ENCODE measurements at places on chromosomes 5 and 9.

GRCh38 chr5:115772731-115773475 is 43.6 kb downstream of the CDO1 start:
- no peak overlapping the region for H3K4me3 ChIP-seq
- H3K27ac ChIP-seq: no peak overlapping the region
- DNase-seq: no peak

DNA sequence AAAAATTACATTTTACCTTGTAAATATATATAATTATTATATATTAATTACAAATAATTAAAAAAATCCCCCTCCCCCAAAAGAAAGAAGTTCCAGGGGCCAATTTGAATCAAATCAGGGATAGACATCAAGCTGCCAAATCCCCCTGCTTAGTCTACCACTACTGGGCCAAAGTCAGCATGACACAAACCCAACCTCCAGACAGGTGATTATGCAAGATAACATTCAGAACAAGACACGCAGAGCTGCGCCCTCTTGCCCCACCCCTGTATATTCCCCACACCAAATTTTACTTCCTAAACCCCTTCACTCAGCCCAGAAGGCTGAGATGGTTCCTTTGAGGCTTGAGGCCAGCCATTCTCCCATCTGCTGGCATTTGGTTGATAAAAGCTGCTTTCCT is 2059.1 kb upstream of the CDH6 start:
- H3K27ac ChIP-seq: no peak overlapping the region
- no peak for DNase-seq
- no peaks in the 10 kb centered on the region for H3K36me3 ChIP-seq
- H3K4me3 ChIP-seq: no peak overlapping the region

DNA sequence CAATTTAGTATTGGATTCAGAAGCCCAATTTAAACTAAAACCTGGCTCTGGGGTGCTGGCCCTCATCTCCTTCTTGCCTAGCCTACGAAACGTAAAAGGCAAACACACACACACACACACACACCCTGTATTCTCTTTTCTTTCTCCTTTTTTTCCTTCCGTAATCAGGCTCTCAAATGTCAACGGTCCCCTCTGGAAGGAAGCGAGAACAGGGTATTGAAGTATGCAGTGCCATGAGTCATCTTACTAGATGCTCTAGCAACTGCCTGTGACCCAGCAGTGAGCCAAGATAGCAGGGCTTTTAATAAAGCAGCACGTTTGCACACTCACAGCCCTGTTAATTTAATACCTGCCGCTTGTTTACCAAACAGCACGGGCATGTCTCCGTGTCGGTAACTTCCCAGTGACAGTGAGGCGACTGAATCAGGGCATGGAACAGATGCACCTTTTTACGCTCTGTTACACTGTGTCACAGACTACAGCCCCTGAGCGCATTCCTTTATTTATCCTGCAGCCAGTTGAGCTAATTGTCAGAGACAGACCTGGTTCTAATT is 243.8 kb downstream of the BNC2 start:
- H3K27ac ChIP-seq: peak overlapping the region; percentile 18
- H3K4me1 ChIP-seq: peaks cover 17% of the 10 kb centered on the region
- DNase-seq: no peak
- H3K36me3 ChIP-seq: no peaks in the 10 kb centered on the region
- H3K4me3 ChIP-seq: no peak overlapping the region

- H3K4me3 ChIP-seq: no peak overlapping the region
- H3K27me3 ChIP-seq: no peaks in the 10 kb centered on the region
- peaks cover 47% of the 10 kb centered on the region for H3K4me1 ChIP-seq
- no peaks in the 10 kb centered on the region for H3K36me3 ChIP-seq
These were observed 153.6 kb upstream of the ELL2 start for GRCh38 chr5:96115147-96115807.

DNA sequence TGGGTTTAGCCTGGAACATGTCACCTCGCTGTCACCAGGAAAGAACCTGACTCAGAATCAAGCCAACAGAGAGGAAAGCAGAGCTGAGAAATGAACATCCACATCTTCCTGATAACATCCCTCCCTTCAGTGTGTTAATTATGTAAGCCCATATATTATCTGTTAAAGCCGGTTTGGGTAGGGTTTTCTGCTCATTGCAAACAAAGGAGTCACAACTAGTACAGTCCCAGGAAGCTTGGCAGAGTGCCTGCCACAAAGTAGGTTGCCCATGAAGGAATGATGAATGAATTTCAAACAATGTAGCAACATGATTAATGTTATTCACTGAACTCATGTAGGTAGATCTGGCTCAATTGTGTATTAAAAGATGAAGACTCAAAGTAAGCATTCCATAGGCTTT is 10.4 kb upstream of the PPARGC1B start:
- no peak for DNase-seq
- H3K27ac ChIP-seq: no peak overlapping the region
- no peaks in the 10 kb centered on the region for H3K36me3 ChIP-seq
- H3K4me1 ChIP-seq: no peaks in the 10 kb centered on the region
- no peak overlapping the region for H3K4me3 ChIP-seq
- peaks cover 23% of the 10 kb centered on the region for H3K27me3 ChIP-seq
